ENCODE measurements at places on chromosomes 2 and 18.

DNA sequence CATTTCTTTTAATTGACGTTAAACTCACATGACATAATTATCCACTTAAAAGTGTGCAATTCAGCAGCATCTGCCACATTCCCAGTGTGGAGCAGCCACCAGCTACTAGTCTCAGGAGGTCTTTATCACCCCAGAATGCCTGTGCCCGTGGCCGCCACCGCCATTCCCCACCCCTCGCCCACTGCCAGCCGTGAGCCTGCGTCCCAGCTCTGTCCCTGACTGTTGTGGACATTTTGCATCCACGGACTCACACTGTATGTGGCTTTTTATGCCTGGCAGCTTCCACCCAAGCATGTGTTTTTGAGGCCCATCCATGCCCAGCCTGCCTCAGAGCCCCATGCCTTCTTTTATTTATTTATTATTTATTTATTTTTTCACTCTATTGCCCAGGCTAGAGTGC is 9.2 kb downstream of the BOK start:
- DNase-seq: no peak

DNA sequence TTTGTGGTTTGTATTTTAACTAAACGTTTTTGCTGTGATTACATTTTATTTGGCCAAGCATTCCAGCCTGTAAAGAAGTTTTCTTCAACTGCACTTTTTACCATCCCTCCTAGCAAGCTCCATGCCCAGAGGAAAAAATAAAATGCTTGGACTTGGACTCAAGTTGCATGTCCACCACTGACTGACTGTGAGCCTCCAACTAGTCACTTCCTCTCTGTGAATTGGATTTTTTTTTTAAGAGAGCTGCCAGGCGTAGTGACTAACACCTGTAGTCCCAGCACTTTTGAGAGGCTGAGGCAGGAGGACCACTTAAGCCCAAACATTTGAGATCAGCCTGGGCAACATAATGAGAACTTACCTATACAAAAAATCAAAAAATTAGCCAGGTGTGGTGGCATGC is 1185.2 kb upstream of the PIK3C3 start:
- DNase-seq: no peak

DNA sequence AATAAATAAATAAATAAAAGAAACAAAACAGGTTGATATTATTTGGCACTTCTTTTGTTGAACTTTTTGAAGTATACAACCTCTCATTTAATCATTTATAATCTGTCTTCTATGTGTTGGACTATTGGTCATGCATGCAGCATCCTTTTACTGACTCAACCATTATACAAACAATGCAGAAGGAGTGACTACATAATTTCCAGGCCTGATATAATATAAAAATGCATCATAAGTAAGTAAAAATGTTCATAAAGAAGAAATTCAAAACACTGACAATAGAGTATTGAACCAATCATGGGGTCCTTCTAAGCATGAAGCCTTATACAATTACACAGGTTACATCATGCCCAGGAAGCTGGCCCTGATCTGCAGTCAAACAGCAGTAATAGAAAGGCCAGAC is 141.5 kb upstream of the FN1 start:
- DNase-seq: no peak

DNA sequence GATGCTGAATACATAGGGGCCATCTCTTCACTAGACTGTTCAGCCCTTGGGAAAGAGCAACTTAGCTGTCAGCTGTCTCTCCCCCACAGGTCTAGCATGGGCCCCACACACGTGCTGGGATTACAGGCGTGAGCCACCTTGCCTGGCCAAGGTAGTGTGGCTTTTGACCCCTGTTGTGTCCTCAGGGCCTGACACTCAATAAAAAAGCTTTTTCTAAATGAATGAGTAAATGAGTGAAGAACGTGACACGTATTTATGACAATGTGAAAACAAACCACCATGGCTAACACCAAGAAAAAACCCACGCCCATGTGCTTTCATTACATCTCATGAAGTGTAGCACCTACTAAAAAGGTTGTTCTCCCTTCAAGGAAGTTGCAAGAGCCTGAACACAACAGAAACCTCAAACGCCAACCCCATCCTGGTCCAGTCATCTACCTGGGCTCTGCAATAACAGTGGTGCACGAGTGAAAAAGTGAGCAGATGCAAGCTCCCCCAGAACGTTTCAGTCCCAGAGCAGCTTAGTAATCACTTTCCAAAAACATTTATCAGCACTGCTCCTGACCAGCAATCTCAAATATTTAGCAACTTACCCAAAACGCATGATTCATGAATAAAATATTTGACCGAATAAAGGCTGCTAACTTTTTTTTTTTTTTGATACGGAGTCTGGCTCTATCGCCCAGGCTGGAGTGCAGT is 3.4 kb downstream of the WDFY1 start:
- no peak for DNase-seq

DNA sequence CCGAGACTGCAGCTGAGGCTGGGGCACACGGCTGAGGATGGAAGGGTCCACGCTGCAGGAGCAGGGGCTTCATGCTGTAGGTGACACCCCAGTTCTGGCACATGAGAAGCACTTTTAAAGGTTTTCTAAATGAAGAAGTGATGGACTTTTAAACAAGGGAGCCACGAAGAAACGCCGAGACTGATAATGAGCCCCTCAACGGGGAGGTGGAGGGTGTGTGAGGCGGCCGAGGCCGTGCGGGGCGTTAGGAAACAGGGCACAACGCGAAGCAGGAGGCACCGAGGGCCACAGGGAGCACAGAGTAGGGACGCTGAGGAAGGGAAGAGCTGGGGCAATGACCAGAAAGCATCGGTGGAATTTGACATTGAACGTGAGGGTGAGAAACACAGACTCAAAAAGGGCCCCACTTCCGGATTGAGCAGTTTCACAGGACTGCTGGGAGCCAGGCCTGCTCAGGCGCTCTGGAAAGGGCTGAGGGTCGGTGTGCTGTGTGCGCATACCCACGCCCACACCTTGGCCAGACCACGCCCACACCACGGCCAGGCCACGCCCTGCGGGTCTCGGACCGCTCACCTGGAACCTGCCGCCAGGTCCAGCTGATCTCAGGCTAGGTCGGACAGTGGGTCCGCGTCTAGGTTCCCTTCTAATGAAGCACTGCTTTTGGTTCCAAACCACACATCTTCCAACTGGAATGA is 115.7 kb downstream of the GYPC start:
- DNase-seq: no peak

DNA sequence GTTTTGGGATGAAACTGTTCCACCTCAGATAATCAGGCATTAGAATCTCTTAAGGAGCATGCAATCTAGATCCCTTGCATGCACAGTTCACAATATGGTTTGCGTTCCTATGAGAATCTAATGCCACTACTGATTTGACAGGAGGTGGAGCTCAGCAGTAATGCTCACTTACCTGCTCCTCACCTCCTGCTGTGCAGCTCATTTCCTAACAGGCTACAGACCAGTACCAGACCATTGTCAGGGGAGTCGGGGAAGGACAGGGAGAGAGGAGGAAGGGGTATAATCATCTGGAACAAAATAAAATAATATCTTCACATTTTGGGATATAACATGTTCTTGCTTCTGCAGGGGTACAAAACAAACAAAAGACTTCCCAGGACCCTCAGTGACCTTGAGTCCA is 532.0 kb upstream of the FSHR start:
- no peak for DNase-seq

- no peak for DNase-seq
Observed at GRCh38 chr2:229661478-229661877, 52.9 kb downstream of the DNER start.

DNA sequence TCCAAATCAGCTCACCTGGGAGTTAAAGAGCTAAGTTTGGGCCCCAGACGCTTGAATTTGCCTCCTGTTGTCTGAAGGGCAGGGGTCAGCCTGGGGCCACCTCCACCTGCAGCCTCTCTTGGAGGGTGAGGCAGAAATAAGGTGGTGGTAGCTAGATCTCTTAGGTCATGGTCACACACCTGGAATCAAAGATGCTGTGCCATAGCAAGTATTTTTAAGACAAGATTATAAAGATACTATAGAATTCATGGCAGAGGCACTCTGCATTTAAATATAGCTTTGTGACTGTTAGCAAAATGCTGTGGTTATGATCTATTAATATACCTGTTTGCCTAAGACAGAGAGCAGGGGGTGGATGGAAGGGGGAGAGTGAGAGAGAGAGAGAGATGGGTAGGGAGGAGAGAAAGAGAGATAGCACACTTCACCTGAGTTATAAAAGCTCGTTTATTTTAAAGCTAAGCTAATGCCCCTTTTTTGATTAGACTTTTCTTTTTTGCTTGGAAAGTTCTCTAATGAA is 242.7 kb downstream of the TMEM182 start:
- DNase-seq: no peak

DNA sequence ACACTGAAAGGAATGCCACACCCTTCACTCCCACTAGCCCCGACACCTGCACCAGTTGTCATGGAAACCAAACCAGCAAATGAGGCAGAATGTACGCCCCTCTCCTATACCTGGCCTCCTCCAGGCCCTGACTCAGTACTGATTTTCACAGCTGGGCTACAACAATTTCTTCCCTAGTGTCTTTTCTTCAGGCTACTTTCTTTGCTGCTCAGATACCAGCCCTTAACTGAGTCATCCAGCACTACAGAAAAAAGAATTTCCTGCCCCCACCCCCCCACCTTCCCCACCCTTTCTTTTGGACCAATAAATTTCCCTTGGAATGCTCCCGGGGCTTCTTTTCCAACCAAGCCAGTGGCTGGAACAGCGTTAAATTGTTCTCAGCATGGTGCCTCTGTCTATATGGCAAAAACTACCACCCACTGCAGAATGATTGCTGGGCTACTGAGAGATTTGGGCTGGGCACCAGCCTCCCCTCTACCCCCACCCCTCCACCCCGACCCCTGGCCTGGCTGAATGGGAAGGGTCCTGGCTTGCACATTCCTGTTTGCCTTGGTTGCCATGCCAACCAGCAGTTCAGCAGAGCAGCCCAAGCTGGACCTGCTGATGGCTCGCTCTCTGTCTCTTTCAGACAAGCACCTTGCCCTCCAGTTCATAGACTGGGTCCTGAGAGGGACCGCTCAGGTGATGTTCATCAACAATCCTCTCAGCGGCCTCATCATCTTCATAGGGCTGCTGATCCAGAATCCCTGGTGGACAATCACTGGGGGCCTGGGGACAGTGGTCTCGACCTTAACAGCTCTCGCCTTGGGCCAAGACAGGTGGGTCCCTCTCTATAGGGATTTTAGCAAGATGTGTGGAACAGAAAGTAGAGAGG is 11.3 kb downstream of the SLC14A2 start:
- no peak for DNase-seq

GRCh38 chr2:237892984-237893595 is 33.7 kb downstream of the RAMP1 start:
- DNase-seq: no peak

DNA sequence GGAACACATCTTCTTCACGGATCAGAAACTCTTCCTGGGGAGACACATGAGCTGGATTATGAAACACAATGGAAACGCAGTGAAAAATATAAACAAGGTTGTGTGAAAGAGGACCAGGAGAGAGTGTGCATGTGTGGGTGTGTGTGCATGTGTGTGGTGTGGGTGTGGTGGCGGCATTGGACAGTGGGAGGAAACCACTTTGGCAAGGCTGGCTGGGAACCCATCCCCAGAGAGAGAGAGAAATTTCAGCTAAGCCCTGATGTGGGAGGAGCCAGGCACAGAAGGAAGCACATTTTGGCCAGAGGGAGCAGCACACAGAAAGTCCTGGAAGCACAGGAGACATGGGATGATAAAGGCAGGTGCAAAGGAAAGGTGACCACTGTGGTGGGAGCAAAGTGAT is 147.6 kb upstream of the COPS8 start:
- DNase-seq: no peak

GRCh38 chr2:52611759-52612158 is 1155.8 kb upstream of the CHAC2 start:
- DNase-seq: no peak

DNA sequence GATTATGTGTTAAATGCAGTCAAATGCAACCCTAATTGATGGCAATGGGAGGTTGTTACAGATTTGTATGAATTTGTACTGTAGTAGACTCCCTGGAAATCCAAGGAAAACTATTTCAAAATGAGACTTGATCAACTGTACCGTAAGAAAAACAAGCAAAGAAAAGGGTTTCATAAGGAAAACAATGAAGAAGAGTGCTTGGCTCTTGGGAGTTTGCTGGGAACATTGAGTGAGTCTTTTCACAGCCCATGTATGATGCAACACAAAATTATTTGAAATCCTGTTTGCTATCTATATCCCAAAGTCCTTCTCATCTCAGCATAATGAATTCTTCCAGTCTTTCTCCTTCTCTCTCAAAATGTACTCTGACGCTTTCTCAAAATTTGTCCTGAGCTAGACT is 67.0 kb upstream of the OSR1 start:
- DNase-seq: no peak

DNA sequence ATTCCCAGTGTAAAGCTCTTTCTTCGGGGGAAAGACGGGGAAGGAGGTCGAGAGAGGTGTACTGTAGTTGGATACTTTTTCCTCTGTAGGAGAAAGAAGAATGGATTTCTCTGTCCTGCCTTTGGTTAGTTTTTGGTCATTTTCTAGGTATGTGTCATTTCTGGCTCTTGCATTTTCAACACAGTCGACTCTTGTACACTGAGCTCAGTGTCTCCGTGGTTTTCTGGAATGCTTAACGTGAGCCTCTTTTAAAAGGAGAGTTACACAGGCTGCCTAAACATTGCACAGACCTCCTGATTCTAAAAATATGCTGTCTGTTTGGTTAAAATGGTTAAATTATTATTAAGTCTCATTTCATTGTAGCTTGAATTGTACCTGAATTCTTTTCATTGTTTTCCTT is 21.8 kb upstream of the GLS start:
- no peak for DNase-seq

DNA sequence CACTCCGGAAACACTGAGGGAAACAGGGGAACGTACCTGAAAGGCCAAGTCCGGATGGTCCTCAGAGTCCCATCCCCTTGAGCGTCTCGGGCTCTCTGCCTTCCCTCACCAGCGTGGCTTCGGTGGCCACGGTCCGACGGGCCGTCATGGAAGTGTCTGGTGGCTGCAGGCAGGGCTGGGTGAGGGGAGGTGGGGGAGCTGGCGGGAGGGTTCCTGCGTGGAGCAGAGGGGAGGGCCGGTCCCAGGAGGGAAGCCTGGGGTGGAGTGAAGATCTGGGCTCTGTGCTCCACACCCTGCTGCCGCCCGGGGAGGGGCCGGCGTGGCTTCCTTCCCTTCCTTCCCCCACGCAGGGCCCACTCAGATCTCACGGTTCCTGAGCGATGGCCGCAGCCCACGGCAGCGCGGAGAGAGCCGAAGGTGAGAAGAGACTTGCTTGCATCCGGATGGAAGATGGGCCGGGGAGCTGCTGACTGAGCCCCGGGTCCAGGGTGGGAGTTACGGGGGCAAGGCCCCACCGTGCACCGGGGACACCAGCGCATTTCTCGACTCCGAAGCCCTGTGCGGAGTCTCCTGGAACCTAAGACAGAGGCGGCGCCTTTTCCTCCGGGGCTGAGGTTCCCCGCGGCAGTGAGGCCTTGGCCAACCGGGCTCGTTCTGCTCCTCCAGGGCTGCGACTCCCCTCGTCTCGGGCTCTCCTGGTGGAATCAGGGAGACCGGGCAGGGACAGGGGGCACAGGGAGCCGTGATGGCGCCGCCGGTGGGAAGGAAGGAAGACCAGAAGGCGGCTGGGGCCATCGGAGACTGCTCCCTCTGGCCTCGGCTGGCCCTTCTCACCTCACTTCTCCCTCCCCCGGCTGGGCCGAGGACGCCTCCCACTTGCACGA is 49.1 kb downstream of the KCNF1 start:
- no peak for DNase-seq

GRCh38 chr2:203925512-203926158 is 10.9 kb upstream of the ICOS start:
- no peak for DNase-seq
